ENCODE measurements at places on chromosomes 5 and 9.

GRCh38 chr5:72167257-72167656 lies 60.0 kb downstream of the MAP1B start:
- DNase-seq, result no peak

DNA sequence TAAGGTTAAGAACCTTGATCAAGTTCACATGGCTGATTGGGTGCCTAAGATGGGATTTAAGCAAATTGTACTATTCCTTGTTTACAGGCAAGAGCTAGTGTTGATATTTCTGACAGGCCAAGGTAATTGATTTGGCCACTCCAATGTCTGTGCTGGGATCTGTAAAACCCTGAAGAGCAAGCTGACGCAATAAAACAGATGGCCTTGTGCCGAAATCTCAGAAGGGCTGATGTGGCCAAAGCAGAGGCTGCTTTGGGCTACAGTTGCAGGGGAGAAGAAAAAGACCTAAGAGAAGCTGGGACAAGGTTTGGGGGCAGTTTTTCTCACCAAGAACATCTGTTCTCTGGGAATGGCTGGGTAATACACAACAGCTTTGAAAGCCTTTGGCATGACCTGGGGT lies 463.2 kb upstream of the ZNF608 start:
- DNase-seq, result no peak

- DNase-seq, result no peak
Measured at GRCh38 chr9:127683723-127684122, 23.1 kb upstream of the CFAP157 start.

DNA sequence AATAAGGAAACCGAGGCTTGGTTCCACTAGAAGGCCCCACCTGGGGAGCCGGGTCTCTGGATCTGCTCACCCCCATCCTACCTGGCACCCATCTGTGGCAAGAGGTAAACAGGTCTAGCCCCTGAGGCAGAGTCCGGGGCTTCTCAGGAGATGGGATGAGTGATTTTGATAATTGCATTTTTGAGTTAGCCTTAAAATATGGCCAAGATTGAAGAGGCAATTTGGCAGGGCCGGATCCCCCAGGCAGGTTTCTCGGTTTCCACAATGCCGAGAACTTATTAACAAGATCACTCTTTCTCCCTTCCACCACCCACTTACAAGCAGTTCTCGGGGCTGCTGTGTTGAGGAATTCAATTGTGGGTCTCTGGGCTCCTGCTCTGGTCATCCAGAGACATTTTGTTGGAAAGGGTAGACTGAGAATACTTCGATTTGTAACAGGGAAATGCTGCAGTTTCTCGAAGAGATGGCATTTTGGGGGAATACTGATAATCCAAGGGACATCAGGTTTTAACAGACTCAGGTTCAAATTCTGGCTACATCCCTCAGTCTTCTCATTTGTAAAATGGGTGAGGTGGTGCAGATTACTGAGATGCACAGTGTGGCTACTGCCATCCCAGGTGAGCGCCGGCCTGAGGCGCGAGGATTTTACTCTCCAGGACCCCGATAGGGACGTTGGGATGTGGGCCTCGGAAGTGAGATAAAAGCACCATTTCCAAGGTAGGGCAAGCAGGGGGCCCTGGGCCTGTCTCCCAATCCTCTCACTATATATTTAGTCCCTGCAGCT lies 194.2 kb downstream of the CDK5RAP2 start:
- DNase-seq, result no peak

- no peak for DNase-seq
Measured at GRCh38 chr9:70835323-70835722, 286.1 kb downstream of the TRPM3 start.

- no peak for DNase-seq
Measured at GRCh38 chr5:170143710-170144109, 38.0 kb downstream of the FOXI1 start.

GRCh38 chr5:67814569-67815311 lies 400.8 kb upstream of the PIK3R1 start:
- DNase-seq, result no peak

GRCh38 chr9:16031971-16032370 lies 479.1 kb downstream of the CCDC171 start:
- no peak for DNase-seq

DNA sequence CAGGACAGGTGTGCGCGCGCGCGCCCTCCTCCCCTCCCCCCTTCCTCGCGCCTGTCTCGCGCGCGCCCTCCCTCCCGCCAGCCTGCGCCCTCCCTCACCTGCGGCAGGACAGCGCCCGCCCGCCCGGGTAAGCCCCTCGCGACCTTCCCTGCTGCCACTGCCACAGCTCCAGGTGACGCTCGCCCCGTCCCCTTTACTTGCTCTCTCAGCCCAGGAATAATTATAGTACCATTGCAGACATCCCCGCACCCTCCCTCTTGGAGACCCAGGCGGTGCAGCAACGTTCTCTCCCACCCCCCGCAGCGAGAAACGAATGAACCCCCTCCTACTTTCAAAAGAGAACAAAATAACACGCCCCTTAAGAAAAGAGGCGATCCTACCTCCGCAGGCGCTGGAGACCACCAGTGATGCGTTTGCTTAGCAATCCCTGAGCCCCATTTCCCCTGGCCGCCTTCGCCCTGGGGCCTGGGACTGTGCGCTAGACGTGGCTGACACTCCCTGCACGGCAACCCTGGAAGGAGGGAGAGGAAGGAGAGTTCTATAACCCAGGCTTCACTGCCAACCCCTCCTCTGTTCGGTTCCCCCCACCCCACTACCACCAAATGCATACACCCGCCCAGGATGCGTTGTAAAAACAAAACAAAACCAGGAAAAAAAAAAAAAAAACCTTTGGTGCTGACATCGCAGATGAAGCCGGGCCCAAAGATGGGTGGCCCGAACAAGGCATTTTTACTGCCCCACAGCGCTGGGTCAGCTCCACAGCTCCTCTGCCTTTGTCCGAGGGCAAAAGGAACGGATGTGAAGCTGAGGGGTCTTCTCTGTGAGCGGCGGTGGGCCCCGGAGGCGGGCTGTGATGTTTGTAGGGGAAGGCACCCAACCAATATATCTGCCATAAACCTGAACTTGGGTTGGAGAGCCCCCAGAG lies 5.6 kb upstream of the PURA start:
- DNase-seq, result peak; percentile 5

DNA sequence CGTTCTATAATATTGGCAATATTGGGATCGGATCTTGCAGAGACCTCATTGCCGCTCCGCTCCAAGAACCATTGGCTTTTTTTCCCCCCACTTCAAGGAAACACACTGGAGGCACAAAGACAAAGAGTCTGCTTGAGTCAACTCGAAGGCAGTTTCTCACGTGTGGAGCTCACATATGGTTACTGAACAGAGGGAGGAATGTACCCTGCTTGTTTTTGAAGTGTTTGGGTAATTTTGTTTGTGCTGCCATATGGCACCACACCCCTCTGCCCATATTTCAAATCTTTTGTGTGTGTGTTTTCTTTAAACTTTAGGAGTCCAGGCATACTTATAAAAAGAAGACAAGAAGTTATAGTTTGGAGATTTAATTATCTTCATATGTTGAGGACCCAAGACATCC lies 595.9 kb downstream of the DTWD2 start:
- no peak for DNase-seq

GRCh38 chr5:109739741-109740728 lies 50.3 kb downstream of the MAN2A1 start:
- no peak for DNase-seq

- DNase-seq, result no peak
Measured at GRCh38 chr5:139116100-139116655, 82.0 kb downstream of the SIL1 start.

DNA sequence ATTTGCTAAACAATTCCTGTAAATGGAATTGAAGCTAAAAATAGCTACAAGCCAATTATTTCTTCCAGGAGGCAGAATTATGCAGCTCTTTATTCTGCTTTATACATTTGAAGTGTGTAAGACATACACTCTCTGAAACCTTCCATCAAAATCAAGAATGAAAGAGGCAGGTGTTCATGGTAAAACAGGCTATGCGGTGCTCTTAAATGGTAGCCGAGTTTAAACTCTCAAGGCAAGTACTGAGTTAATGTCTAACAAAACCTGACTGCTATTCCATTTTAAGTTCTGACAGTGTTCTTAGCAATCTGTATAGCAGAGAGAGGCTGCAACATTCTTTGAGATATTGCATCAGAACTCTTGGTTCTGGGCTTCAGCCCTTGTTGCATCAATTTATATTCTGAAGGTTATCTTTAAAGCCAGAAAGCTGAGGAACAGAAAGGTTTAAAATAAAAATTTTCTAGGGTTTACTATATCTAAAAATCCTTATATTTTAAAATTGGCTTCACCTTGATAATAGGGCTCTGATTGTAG lies 248.3 kb upstream of the CCNG1 start:
- no peak for DNase-seq

- DNase-seq, result no peak
Measured at GRCh38 chr5:132289097-132289496, 5.1 kb upstream of the SLC22A4 start.
